Renal cortex interstitium (tissue), 15 donors: ENCODE measurements at places on chromosomes 7 and 10. TPM values are rescaled to one million over a fixed set of nuclear protein-coding genes. Genes with fewer than 3 reads are reported as not detected.

- no peak for DNase-seq
Measured at GRCh38 chr10:61781969-61782403, 119.3 kb downstream of the CABCOCO1 start.

DNA sequence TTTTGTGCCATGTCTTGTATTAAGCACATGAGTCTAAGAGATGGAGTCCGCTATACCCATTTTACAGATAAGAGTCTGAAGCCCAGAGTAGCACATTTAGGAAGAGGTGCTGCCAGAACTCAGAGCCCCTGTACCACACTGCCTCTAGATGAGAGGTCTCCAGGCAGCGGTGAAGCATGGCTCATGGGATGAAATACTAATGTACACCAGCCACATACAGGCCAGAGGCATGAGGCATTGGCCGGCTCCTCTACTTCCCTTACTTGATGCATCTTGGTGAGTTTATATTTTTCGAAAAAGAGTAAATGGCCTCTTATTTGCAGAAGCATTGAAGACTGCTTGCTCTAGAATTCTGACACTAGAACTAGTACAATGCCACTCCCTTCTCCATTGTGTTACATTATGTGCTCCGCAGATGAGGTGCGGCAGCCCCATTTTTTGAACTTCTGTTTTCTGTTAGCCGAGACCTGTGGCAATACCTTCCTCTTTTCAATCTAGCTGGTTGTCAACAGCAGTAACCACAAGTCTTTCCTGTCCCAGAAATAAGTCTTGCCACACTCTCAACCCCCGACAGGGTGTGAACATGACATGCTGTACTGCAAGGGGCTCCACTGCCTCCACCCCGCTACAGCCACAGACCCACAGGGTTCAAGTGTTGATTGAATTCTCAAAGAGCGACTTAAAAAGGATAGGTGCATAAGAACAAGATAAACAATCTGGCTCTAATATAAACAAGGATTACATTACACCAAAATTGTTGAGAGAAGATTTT, 145.3 kb downstream of the CELF2 start:
- DNase-seq = no peak

- no peak for DNase-seq
Measured at GRCh38 chr7:89771003-89771636, 383.1 kb upstream of the STEAP1 start.

- no peak for DNase-seq
Measured at GRCh38 chr7:64888901-64889685, 14.0 kb upstream of the ZNF273 start.

- DNase-seq = no peak
Measured at GRCh38 chr7:28718055-28718481, 240.1 kb downstream of the TRIL start.

- DNase-seq = no peak
Measured at GRCh38 chr10:45471531-45472310, 97.7 kb downstream of the ALOX5 start.

The LRRC61 gene
- 30.2 TPM for polyA plus RNA-seq

- DNase-seq = no peak
Measured at GRCh38 chr7:33500703-33501701, 371.6 kb downstream of the BBS9 start.

The KIF5B gene
- polyA plus RNA-seq = 164 TPM

The TMEM229A gene
- polyA plus RNA-seq = 0.23 TPM

The INSYN2A gene
- 3.6 TPM for polyA plus RNA-seq

The METTL27 gene
- 12.9 TPM for polyA plus RNA-seq

The NEBL gene
- 74.3 TPM for polyA plus RNA-seq

GRCh38 chr10:122348935-122349361, 25.6 kb upstream of the PLEKHA1 start:
- peak; percentile 71 for DNase-seq

GRCh38 chr10:109982123-109982522, 25.7 kb upstream of the ADD3 start:
- no peak for DNase-seq

The EN2 gene
- polyA plus RNA-seq = 0.10 TPM

GRCh38 chr10:45058992-45059561, 58.4 kb downstream of the ZNF22 start:
- no peak for DNase-seq

The DLX5 gene
- 0.19 TPM for polyA plus RNA-seq

The HOXA2 gene
- polyA plus RNA-seq = 11.1 TPM
